ENCODE measurements at places on chromosomes 16 and 17.

- no peak for DNase-seq
These were observed 42.6 kb downstream of the GDE1 start for GRCh38 chr16:19479302-19479721.

GRCh38 chr16:19846436-19846835 lies 38.2 kb downstream of the GPRC5B start:
- no peak for DNase-seq

DNA sequence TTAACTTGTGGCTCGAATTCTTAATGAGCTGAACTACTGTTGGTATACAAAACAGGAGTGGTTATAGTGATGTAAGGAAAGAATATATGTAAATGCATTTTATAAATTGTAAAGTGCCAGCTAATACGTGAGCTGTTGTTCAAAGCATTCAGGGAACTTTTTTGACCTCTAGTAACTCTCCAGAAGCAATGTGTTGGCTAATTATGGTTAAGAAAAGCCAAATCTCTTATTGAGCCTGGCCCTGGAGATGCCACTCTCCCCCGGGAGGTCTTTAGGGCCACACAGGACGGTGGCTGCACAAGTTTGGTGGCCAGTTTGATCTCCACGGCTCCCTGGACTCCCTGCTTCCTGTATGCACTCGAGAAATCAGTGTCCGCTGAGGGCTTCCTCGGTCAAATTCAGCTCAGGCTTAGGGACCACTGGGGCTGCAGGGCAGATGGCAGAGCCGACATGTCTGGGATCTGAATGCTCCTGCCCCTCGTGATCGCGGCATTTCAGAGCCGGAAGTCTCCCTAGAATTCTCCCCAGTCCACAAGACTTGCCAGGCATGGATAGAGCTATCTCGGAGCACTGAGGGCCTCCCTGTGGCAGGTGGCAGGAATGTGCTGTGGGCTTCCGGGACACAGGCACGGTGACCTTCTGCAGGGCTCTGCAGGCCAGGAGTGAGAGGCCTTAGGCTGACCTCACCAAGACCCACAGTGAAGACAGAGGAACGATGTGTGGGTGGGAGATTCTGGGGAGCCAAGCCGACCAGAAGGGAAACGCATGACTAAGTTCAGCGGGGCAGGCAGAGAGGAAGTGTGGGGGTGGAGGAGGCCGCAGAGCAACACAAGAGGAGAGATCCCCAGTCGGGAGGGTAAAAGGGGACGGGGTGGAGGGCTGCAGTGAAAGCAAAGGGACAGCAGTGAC lies 18.6 kb upstream of the PITPNM3 start:
- no peak for DNase-seq

DNA sequence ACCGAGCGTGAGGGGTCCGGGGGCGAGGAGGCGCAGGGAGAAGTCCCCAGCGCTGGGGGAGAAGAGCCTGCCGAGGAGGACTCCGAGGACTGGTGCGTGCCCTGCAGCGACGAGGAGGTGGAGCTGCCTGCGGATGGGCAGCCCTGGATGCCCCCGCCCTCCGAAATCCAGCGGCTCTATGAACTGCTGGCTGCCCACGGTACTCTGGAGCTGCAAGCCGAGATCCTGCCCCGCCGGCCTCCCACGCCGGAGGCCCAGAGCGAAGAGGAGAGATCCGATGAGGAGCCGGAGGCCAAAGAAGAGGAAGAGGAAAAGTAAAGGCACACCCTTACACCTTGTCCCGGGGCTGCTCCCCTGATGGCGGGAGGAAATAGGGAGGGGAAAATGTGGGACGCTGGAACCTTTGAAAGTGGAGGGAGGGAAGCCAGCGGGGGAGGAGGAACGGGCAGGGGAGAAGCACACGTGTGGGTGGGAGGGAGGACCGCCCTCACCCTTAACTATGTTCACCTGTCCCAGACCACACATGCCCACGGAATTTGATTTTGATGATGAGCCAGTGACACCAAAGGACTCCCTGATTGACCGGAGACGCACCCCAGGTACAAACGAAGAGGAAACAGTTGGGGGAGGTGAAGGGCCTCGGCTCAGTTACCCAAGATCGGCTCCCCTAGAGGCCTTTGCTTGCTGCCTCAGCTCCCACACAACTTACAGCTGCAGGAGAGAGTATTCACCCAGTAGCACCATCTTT lies 916 bp downstream of the PAGR1 start:
- DNase-seq, result peak; percentile 86

DNA sequence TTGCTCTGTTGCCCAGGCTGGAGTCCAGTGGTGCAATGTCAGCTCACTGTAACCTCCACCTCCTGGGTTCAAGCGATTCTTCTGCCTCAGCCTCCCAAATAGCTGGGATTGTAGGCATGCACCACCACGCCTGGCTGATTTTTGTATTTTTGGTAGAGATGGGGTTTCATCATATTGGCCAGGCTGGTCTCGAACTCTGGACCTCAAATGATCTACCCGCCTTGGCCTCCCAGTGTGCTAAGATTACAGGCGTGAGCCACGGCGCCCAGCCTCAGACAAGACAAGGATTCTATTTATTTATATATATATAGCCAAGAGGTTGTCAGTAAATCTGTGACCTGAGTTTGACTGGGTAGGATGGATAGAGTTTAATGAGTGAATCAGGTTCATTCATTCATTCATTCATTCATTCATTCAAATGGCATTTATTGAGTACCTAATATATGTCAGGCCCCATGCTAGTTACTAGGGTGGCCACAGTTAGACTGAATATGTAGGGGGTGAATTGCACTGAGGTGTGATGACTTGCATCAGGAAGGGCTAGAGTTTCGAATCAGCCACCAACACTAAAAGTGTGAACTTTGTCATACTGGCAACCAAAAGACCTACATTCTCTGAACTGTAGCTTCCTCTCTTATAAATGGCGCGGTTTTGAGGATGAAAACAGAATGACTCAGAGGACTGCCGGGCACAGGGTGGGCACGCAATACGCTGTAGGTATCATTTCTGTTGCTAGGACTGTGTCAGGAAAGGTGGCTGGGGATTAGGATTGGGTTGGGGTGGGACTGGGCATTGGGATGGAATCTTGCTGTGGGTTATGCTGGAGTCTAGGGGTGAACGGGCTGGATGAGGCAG lies 37.8 kb downstream of the ITGAE start:
- no peak for DNase-seq

GRCh38 chr17:45160447-45161287 lies 1.0 kb upstream of the HEXIM2 start:
- peak; percentile 85 for DNase-seq

- no peak for DNase-seq
These were observed 3.7 kb downstream of the CETP start for GRCh38 chr16:56965149-56966092.

- no peak for DNase-seq
These were observed 183.9 kb downstream of the PARN start for GRCh38 chr16:14445937-14446715.

- DNase-seq, result peak; percentile 29
These were observed 98.0 kb downstream of the RAB11FIP4 start for GRCh38 chr17:31489295-31490018.

DNA sequence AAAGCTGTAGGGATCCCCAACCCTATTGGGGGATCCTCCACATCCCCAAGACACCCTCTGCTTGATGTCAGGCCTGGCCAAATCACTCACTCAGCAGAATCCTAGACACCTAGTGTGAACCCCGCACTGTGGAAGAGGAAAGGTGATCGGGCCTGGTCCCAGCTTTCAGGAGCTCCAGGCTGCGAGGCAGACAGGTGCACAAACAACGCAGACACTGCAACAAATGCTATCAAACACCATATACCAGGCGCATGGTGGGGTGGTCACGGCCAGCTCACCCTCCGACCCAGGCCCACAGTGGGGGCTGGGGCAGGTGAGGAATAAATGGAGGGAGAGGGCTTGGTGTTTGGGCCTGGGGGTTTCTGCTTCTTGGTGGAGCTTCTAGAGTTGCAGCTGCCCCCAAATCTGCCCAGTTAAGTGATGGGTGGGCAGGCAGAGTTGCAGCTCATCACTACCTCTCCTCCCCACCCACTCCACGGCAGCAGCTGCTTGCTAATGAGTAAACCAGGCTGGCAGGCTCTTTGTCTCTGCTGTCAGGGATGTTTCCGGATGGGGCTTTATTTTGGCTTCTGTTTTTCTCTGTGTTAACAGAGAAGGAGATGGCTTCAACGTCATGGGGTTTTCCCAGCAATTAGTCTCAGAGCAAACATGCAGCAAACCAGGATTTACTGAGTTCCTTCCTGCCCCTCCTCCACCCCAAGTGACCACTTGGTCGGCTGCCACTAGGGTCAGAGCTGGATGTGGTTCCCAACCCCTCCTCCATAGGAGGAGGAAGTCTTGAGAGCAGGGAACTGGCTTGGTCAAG lies 46.6 kb downstream of the PECAM1 start:
- peak; percentile 92 for DNase-seq

All from NCI-H69 (cell line).